Pulmonary artery endothelial cell (primary cell): ENCODE measurements at places on chromosomes 6 and 20. TPM values are rescaled to one million over a fixed set of nuclear protein-coding genes. Genes with fewer than 3 reads are reported as not detected.

- DNase-seq: no peak
These were observed 5.1 kb downstream of the C6orf132 start for GRCh38 chr6:42137194-42137753.

DNA sequence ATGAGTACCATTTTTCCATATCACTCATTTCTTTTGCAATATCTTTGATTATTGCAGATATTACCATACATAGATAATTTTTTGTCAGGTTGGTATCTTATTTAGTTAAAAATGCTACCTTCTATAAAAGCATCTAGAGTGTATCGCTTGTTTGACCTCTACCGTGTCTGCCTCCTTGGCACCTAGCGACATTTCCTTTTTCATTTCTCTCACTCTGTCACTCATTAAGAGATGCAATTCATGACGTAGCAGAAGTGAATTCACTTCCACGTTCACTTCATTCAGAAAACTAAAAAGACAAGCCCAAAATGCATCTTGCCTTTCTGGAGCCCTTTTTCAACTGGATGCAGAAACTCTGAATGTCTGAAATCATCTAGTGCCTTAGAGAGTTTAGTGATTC lies 172.9 kb downstream of the MMS22L start:
- DNase-seq: no peak

- DNase-seq: no peak
These were observed 80.2 kb downstream of the SYNJ2 start for GRCh38 chr6:158061709-158062461.

The EFHC1 gene
- 12.8 and 13.1 TPM in 2 replicates for total RNA-seq

DNA sequence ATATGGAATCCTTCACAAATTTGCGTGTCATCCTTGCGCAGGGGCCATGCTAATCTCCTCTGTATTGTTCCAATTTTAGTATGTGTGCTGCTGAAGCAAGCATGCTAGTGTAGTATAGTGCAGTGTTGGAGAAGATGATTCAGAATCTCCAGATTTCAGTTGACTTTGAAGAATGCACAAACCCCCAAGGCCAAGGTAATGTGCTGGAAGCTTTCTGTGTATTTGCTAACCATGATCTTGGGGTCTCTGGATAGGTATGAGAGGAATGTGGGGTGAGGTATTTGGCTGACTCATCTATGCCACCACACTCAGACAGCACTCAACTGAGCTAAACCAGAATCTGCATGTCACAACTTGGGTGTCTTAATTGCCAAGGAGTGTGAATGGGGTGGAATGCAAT lies 42.6 kb upstream of the DEK start:
- no peak for DNase-seq
